ENCODE measurements at places on chromosomes 16 and 17.

DNA sequence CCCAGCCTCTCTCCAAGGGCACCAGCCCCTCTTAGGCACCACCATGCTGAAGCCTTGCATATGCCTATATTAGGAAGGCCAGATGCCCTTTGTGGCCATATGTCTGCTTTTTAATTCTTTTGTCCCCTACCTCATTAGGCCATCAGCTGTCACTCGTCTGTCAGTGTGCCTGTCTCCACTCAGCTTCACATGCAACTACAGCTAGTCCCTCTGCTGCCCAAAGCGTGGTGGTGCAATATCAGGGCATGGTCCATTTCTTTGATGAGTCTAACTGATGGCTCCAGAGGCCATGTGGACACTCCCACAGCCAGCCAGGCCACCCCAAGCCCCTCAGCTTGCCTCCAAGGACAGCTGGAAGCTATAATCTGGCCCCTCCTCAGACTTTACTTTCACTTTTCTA lies 36.3 kb downstream of the MYO18A start:
- peak; percentile 78 for DNase-seq

DNA sequence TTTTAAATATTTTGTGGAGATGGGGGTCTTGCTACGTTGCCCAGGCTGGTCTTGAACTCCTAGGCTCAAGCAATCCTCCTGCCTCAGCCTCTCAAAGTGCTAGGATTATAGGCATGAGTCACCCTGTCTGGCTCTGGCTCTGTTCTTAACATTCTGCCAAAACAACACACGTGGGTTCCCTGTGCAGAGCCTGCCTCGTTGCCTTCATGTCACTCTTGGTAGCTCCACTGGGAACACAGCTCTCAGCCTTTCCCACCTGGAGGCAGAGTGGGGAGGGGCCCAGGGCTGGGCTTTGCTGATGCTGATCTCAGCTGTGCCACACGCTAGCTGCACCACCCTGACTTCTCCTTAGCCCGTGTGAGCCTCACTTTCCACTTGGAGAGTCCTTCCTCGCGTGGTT lies 19.3 kb downstream of the CRISPLD2 start:
- DNase-seq = no peak

DNA sequence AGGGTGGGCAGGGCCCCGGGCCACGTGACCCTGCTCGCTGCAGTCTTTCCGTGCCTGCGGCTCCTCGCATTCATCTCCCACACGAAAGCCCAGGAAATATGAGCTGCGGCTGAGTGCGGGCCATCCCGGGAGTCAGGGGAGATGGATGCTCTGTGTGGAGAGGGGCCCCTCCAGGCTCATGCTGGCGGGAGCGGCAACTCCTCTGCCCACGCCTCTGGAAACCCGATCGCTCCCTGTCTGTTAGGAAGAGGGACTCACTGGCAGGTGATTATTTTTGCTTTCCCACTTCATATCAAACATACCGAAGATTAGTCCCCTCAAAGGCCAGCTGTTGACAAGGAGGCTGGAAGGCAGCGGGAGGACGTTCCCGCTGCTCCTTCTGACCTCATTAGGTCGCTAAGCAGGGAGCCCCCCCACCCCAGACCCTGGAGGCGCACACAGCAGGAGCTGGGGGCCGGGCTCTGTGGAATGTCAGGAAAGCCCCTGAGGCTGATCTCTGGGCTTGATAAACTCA lies 228.5 kb downstream of the FOXL1 start:
- DNase-seq = no peak

DNA sequence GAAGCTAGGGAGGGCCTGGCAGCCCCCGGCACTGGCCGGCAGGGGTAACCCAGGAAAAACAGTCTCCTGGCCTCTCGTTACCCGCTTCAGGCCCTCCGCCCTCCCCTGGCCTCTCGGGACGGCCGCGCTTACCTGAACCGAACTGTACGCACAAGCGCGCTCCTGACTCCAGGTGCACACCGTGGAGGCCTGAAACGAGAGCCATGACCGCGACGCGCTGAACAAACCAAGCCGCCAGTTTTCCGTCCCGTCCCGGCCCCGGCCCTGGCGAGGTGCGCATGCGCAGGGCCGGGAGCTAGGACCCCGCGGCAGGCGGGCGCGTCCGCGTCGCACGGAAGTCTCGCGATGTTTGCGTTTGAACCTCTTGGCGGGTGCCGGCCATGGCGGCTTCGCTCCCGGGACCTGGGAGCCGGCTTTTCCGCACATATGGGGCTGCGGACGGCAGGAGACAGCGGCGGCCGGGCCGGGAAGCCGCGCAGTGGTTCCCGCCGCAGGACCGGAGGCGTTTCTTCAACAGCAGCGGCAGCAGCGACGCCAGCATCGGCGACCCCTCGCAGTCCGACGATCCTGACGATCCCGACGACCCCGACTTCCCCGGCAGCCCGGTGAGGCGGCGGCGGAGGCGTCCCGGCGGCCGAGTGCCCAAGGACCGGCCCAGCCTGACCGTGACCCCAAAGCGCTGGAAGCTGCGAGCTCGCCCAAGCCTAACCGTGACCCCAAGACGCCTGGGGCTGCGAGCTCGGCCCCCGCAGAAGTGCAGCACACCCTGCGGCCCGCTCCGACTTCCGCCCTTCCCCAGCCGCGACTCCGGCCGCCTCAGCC lies at the start of gene HASPIN:
Gene HASPIN, plus strand, starts transcription at position 348 of the 822 bp plus-strand sequence. Its CDS starts 33 bp downstream, at position 381.
- peak; percentile 53 for DNase-seq

DNA sequence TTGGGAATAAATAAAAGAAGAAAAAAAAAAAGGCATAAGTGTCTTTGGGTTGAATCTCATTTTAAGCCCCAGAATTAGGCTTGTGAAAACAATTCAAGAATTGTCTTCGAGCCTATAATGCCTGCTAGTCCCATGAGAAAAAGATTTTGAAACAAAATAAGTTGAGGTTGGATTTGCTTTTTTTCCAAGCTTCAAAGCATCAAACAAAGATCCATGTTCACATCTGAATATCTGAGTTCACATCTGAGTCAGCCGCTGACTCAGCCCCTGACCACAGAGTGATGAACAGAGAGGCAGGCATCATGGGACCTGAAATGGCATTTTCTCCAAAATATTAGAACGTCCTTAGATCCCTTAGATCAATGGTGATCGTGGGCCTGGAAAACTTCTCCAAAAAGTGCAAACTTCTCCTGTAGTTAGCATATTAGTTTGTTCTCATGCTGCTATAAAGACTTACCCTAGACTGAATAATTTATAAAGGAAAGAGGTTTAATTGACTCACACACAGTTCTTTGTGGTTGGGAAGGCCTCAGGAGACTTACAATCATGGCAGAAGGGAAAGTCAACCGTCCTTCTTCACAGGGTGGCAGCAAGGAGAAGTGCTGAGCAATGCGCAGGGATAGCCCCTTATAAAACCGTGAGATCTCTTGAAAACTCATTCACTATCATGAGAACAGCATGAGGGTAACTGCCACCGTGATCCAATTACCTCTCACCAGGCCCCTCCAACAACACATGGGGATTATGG lies 294.6 kb upstream of the HSBP1 start:
- DNase-seq = no peak

GRCh38 chr16:56451753-56452689 lies 667 bp downstream of the OGFOD1 start:
- DNase-seq = peak; percentile 42

DNA sequence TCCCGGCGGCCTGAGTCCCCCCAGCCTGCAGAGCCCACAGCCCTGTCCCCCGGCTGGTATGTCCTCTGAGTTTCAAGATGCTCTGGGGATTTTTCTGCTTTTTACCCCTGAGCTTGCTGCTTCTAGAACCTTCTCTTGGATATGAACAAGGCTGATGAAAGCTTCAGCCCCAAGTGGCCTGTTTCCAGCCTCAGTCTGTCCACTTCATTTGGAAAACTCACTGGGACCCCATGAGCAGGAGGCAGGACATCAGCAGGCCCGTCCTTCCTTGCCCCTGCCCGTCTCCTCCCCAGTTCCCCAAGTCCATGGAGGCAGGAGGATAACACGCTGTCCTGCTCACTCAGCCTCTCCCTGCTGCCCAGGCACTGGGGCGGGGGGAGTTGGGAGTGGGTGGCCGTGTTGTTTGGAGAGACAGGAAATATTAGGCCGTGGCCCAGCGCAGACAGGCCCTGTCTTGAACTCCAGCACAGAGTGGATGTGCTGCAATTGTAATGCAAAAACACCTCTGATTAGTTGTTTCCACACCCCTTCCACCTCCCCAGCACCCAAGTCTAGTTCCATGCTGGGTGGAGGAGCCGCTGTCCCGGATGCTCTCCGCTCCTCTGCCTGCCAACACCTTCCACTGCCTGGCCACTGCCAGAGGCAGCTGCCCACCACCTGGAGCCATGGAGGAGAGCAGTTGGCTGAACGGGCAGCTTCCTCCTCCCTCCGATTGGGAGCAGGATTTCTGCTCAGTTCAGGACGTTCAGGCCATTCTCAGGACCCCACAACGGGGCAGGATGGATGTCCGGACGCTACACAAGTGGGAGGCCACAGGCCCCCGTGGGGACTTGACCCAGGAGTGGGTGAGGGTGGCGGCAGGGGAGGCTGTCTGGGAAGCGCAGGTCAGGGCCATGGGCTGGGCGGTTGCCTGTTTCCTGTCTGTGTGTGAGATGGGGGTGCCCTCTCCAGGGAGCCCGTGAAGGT lies 216.9 kb upstream of the GSE1 start:
- no peak for DNase-seq

GRCh38 chr16:23557779-23558702 lies 514 bp downstream of the UBFD1 start:
- no peak for DNase-seq

- no peak for DNase-seq
These were observed 5.4 kb upstream of the RNF222 start for GRCh38 chr17:8402921-8403536.

GRCh38 chr17:51423421-51424160 lies 163.2 kb downstream of the UTP18 start:
- no peak for DNase-seq

- DNase-seq = no peak
These were observed 135.5 kb upstream of the WSB1 start for GRCh38 chr17:27158382-27158781.

DNA sequence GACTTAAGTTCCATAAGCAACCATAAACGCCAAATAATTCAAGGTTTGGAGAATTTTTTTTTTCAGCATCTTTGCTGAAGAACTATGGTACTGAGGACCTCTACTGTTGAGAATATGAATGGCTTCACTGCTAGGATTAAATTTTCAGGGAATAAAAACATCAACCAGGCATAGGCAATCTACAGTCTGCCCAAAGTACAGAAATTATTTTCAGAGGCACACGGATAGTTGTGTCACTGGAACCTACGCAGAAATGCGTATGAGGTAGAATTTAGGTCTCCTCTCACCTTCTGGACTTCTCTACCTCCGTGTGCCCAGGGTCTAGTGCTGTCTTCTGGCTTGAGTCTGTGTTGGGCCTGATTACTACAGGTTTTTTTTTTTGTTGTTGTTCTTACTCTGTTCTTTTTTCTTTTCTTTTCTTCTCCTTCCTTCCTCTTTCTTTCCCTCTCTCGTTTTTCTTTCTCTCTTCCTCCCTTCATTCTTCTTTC lies 39.7 kb downstream of the NACA2 start:
- DNase-seq = no peak

- DNase-seq = no peak
These were observed 102.6 kb downstream of the SDR42E1 start for GRCh38 chr16:81908466-81909262.
